Type B pancreatic cell (in vitro differentiated cells): ENCODE measurements at places on chromosomes 2 and 18. TPM values are rescaled to one million over a fixed set of nuclear protein-coding genes. Genes with fewer than 3 reads are reported as not detected.

The AMER3 gene
- total RNA-seq: 3.9 and 10.9 TPM in 2 replicates

The PROC gene
- 8.9 and 18.7 TPM in 2 replicates for total RNA-seq

The SLC38A11 gene
- total RNA-seq: 3.7 and 13.4 TPM in 2 replicates

The GNAL gene
- total RNA-seq: 8.3 and 12.9 TPM in 2 replicates

The ASPRV1 gene
- 0.67 and 1.3 TPM in 2 replicates for total RNA-seq

The SDC1 gene
- total RNA-seq: 164 and 375 TPM in 2 replicates

- H3K27ac ChIP-seq: peak within 1 kb of the TSS; percentile 91
- peak; percentile 80 for DNase-seq
- H3K36me3 ChIP-seq: no peaks in the 10 kb centered on the region
- H3K27me3 ChIP-seq: no peaks in the 10 kb centered on the region
Observed at GRCh38 chr18:50967714-50968661, at the start of gene ELAC1. ELAC1 (plus strand) TSS chr18:50968040; CDS start chr18:50974405, 6,365 bp downstream.

DNA sequence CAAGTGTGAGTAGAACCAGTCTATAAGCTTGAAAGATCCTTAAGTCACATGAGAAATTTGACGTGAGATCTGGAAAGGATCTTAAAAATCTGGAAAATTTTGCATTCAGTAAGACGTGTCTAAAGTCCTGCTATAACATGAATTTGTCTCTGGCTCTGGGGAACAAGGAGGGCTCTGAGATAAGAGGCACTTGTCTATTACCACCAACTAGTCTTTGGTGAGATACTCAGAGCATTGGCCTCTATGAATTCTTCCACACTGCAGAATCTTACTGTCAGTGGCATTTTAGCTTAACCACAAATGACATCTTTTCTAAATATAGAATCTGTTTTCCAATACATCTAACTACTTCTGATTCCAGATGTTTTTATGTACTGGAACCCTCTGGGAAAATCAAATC, 1504.5 kb downstream of the DPP10 start:
- H3K4me3 ChIP-seq: no peak overlapping the region
- H3K27ac ChIP-seq: no peak overlapping the region
- no peak for DNase-seq
- no peaks in the 10 kb centered on the region for H3K4me1 ChIP-seq
- no peaks in the 10 kb centered on the region for H3K27me3 ChIP-seq

- DNase-seq: no peak
- no peak overlapping the region for H3K27ac ChIP-seq
- no peak overlapping the region for H3K4me3 ChIP-seq
- H3K4me1 ChIP-seq: no peaks in the 10 kb centered on the region
- H3K27me3 ChIP-seq: no peaks in the 10 kb centered on the region
- no peaks in the 10 kb centered on the region for H3K36me3 ChIP-seq
Observed at GRCh38 chr18:5678278-5678677, 134.5 kb upstream of the EPB41L3 start.

GRCh38 chr18:51568151-51568550, 370.7 kb upstream of the MEX3C start:
- no peaks in the 10 kb centered on the region for H3K4me1 ChIP-seq
- peaks cover 3% of the 10 kb centered on the region for H3K27me3 ChIP-seq
- H3K27ac ChIP-seq: no peak overlapping the region
- no peaks in the 10 kb centered on the region for H3K36me3 ChIP-seq

DNA sequence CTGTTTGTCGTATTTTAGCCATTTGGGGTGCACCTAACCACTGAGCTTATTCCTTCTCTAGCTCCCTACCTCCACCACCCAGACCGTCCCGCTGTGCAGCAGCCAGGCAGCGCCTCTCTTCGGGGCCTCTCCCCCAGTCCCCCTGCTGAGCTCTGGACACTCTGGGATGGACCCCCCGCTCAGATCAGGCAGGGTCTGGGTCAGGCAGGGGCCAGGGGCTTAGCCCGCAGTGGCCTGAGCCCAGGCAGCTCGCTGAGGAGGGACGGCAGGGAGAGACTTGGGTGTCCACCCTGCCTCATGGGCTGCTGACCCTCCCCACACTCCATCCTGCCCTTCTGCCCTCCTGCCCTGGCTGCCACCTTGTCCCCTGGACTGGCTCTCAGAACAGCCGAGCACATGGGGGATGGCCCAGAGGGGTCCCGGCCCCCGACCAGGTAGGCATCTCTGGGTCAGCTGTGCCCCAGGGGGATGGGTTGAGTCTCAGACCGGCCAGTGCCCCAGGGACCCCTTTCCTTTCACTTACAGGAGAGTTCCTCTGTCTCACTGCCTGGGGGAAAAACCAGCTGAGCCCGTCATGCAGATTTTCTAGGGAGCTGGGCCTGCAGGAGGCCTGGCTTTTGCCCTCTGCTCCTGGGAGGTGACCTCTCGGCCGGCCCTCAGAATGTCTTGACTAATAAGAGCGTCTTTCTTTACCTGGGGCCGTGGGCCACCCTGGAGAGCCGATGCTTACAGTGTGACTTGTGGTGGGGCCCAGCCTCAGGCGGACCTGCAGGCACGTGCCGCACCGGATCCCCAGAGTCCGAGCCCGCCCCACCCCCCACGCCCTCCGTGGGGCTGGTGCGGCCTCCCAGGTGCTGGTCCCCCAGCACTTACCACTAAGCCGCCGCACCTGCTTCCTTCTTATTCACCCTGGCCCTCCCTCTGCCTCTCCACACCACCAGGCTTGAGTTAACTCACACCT, 22.8 kb upstream of the PXDN start:
- no peaks in the 10 kb centered on the region for H3K36me3 ChIP-seq
- no peak overlapping the region for H3K4me3 ChIP-seq
- H3K27ac ChIP-seq: no peak overlapping the region
- H3K4me1 ChIP-seq: peaks cover 4% of the 10 kb centered on the region

DNA sequence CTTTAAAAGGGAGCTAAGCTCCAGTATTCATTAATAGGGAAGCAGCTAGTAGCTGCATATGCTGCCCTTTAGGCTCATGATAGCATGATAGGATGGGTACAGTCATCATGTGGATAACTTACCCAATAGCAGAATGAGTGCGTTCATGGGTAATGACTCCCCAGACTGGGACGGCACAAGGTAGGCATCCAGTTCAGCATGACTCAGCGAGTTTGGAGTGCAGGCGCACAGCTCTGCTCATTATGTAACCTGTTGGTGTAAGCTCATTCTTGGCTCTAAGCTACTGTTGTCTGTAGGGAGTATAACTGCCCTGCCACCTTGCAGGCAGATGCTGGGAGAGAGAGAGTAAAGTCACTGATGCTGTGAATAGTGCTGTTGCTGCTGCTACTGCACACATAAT, 209.2 kb upstream of the SYT4 start:
- H3K27ac ChIP-seq: no peak overlapping the region
- DNase-seq: no peak
- no peak overlapping the region for H3K4me3 ChIP-seq
- no peaks in the 10 kb centered on the region for H3K36me3 ChIP-seq

DNA sequence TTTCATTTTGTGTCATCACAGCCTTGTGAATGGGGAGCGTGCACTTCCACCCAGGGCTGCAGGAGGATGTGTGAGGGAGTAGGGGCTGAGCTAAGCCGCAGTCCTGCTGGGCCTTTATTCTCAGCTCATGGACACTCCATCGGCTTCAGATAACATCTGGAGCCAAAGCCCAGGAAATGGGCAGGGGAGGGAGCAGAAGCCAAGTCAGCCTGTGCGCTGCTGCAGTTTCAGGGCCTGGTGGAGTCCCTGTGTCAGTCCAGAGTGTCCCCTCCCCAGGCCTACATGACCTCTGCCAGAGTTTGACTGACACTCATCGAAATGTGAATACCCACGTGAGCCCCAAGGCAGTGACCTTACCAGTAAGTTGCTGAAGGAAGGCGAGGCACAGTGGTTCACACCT, 242.2 kb downstream of the LOXHD1 start:
- H3K4me3 ChIP-seq: no peak overlapping the region
- peaks cover 5% of the 10 kb centered on the region for H3K36me3 ChIP-seq
- H3K27ac ChIP-seq: no peak overlapping the region
- no peaks in the 10 kb centered on the region for H3K27me3 ChIP-seq
- peaks cover 72% of the 10 kb centered on the region for H3K4me1 ChIP-seq

DNA sequence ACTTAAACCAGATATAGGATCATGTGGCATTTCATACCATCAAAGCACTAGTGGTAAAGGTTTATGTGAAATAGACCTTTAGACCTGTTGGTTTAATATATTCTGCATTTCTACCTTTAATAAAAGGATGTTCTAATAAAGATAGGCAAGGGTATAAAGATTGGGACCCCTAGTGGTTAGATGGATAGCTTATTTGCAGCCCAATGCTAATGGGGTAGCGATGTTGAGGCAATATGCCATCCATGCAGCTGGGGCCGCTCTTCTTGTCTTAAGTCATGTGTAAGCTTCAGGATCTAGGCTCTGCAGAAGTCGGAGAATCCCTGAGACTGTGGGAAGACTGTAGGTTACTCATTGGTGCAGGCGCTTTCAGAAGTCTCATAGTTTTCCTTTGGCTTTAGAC, 114.9 kb downstream of the ICOS start:
- no peaks in the 10 kb centered on the region for H3K4me1 ChIP-seq
- DNase-seq: no peak
- no peak overlapping the region for H3K4me3 ChIP-seq
- H3K36me3 ChIP-seq: no peaks in the 10 kb centered on the region
- H3K27me3 ChIP-seq: peaks cover 12% of the 10 kb centered on the region

DNA sequence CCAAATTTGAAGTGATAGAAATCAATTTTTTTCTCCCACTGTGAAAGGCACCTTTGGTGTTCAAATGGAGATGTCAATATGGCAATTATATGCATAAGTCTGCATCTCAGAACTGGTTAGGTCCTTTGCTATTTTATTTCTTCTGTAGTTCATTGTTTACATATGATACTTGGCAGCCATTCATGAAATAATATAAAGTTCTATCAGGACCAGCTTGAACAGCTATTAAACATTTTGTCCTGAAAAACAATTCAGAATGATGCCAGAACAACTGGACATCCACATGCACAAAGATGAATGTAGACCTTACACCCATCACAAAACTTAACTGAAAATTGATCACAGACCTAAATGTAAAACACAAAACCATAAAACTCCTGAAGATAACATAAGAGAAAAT, 41.8 kb upstream of the ARHGAP28 start:
- H3K27ac ChIP-seq: no peak overlapping the region
- no peak overlapping the region for H3K4me3 ChIP-seq
- H3K27me3 ChIP-seq: no peaks in the 10 kb centered on the region

DNA sequence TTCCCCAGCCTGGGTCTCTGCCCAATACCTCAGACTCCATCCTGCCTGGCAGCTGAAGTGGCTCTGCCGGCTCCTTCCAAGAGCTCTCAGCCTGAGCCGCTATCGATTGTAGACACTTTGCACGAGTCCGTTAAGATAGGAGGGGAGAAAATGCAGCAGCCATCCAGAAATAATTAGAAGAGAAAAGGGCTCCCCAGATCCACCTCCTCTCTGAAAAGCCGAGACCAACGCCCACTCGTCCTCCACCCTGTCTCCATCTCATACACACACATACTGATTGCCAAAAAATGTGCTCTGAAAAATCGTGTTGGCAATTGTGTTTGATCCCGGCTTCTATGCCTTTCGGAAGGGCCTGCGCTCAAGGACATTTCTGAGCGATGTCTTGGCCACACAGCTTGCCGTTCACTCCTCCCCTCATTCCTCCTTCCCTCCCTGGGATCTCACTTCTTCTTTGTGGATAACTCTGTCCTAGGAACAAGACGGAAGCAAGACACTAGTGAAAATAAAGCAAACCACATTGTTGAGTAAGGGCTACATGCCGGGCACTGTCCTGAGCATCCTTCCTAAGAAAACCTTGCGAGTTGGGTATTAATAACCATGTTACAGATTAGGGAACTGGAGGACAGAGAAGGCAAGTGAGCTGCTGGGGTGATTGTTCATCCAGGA, 372.8 kb upstream of the MYT1L start:
- peaks cover 15% of the 10 kb centered on the region for H3K27me3 ChIP-seq
- peaks cover 8% of the 10 kb centered on the region for H3K4me1 ChIP-seq
- DNase-seq: no peak
- H3K4me3 ChIP-seq: no peak overlapping the region
